ENCODE measurements at places on chromosomes 5 and 9.

- DNase-seq: no peak
Observed at GRCh38 chr5:109374625-109375024, 35.1 kb downstream of the PJA2 start.

DNA sequence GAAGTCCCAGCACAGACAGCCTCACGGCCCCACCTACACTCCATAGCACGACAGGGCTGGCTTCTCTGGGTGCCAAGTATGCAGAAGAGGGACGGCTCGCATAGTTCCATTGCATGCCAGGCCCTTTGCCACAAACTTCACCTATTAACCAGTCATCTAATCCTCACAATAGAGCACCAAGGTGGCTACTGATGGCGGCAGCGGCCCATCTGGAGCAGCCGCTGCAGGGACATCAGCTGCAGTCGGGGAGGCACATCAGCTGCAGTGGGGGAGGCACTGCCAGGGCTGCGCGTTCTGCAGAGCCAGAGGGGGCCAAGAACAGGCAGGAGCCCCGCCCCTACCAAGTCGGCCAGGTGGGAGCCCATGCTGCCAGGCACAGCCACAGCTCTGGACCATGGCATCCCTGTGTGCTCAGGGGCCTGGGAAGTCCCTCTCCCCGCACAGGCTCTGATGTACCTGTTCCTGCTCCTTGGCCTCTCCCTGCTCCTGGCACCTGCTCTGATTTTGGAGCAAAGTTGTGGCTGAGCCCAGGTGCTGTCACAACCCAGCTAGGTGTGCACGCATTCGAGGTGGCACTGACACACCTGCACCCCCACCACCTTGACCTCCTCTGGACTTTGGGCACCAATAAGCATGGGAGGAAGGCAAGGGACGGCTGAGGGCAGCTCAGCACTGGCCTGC lies 61.5 kb upstream of the SYNPO start:
- DNase-seq: no peak

- peak; percentile 20 for DNase-seq
Observed at GRCh38 chr5:158819095-158819494, 280.6 kb downstream of the EBF1 start.

DNA sequence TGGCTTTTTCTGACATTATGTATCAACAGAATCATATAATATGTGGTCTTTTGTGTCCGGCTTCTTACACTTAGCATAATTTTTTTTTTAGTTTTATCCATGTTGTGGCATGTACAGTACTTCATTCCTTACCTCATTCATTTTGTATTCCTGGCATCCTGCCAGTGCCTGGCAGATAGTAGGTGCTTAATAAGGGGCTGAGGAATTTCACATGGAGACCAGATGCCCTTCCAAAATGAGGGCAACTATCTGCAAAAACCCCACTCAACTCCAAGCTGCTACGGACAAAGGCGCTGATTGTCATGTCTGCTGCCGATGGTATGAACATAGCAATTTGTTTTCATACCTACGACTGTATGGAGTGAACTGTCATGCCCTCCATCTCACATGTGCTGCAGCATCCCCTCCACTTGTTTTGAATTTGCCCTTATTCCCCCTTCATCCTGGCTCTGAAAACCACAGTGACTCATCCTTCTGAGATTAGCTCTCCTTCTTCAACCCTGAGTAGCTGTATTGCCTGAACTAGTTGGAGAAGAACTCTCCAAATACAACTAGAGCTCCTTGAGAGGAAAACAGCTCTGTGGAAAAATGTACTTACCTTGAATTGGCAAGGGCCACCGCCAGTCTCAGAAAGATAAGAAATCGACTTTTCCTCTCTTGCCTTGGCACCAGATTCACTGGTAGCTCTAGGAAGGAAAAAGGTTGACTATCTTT lies 41.3 kb upstream of the FOXE1 start:
- DNase-seq: no peak

- DNase-seq: peak; percentile 42
Observed at GRCh38 chr5:136133222-136133921, 727 bp downstream of the SMAD5 start.

- DNase-seq: no peak
Observed at GRCh38 chr5:68200288-68200687, 15.3 kb upstream of the PIK3R1 start.

- DNase-seq: peak; percentile 77
Observed at GRCh38 chr5:116454417-116454927, 120.2 kb downstream of the SEMA6A start.

GRCh38 chr9:86282979-86283535 lies 719 bp upstream of the ISCA1 start:
- DNase-seq: no peak

DNA sequence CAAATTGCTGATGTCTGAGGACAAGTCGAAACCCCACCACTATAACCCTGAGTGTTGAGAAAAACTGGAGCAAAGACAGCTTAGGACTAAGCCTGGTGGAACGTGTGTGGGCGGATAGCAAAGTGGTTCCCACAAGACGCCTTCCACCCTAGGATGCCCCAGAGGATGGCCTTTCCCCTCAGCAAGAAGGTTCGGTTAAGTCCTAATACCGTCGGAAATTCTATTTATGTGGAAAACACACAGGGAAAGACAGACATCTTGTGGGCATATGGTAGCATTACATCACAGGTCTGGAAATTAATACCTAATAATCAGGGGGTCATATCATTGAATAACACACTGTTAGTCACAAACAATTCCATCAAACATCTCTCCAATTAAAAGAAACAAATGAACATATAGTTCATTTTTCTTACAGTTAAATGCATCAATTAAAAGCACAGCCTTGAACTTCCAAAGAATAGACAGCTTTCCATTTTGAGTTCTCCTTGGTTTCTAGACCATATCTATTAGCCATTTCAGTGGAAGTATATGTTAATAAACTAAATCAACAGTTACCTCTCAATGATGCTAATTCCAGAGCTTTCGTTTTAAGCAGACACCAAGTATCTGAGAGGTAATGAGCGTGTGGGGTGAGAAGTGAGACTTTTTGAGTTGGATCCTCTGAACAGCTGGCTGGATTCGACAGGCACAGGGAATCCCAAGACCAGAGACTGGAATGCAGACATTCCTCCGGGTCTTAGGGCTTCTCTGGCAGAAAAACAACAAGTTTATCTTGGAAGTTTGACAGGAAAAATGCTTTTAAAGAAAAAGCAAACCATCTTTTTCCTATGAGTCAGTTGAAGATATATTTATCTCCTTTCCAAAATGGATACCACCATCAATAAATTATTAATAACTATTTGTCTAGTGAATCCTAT lies 2.9 kb upstream of the ICE1 start:
- DNase-seq: peak; percentile 40

GRCh38 chr5:176388003-176388443 lies 375 bp downstream of the NOP16 start:
- no peak for DNase-seq

- DNase-seq: no peak
Observed at GRCh38 chr5:96408841-96409538, 24.1 kb downstream of the PCSK1 start.

Measured in GM20000 (cell line).